ENCODE measurements at places on chromosomes 1 and 21.

DNA sequence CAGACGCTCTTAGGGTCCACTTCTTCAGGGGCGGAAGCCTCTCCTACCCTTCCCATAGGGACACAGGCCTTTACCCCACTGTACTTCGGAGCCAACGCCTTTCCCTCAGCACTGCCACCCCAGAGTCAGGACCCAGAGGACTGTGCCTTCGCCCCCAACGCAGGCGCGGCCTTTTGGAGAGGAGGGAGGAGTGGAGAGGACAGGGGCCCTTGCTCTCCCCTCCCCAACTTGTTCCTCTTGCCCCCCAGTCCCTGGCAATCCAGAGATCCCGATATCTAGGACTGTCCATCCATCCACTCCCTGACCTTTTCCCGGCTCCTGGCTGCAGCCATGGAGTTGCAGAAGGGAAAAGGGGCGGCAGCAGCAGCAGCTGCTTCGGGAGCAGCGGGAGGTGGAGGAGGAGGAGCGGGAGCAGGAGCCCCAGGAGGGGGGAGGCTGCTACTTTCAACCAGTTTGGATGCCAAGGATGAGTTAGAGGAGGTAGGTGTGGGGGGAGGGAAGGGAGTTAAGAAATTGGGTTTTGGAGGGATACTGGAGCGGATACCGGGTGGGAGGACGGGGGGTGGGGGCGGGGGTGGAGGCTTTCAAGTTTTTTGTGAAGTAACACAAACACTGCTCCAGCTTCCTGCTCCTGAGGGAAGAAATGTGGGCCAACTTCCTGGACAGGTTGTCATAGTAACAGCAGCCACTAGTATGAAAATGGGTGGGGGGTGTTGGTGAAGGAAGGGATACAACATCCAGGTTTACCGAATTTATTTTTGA is 636 bp downstream of the INTS3 start:
- DNase-seq: peak; percentile 12

GRCh38 chr1:227742738-227743715 is 7.8 kb downstream of the SNAP47 start:
- no peak for DNase-seq

GRCh38 chr1:57007948-57008347 is 42.1 kb upstream of the C8B start:
- DNase-seq: no peak

GRCh38 chr1:222790520-222790919 is 24.3 kb upstream of the DISP1 start:
- no peak for DNase-seq

GRCh38 chr1:167510244-167510643 is 8.1 kb downstream of the CD247 start:
- no peak for DNase-seq

DNA sequence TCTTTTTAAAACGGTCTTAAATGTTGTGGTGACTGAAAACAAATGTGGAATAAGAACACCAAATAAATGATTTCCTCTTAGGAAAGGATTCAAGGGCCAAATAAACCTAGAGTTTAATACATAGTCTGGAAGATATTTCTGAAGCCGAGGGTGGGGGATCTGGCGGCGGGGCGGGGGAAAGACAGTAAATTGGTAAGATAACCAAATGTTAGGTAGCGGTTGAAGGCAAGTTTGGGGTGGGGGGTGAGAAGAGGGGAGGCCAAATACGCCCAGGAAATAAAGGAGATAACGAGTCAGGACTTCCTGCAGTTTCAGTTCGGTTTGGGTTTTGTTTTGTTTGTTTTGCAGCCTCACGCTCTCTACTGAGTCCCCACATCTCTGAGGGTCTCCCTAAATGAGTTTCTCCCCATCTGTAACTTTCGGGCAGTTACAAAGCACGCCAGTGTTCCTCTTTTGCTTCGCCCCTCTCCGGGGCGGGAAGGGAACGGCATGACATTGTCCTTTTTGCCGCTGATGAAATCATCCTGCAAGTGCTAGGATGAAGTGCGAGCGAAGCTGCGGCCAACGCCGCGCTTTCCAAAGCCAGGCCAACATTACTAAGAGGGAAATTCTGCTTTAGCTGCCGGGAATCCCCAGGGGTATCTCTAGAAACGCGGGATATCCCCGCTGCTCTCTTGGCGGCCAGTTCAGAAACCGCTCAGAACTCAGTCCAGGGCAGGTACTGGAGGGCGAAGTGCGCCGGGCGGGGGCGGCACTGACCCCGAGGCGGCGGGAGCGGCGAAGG is 844 bp downstream of the NIBAN1 start:
- DNase-seq: peak; percentile 78
